CD4-positive, alpha-beta T cell treated with Interleukin-21 for 1 hour (primary cell): ENCODE measurements at places on chromosomes 13 and 19.

- DNase-seq = peak; percentile 46
Measured at GRCh38 chr19:49847731-49848696, 2.9 kb upstream of the PTOV1 start.

DNA sequence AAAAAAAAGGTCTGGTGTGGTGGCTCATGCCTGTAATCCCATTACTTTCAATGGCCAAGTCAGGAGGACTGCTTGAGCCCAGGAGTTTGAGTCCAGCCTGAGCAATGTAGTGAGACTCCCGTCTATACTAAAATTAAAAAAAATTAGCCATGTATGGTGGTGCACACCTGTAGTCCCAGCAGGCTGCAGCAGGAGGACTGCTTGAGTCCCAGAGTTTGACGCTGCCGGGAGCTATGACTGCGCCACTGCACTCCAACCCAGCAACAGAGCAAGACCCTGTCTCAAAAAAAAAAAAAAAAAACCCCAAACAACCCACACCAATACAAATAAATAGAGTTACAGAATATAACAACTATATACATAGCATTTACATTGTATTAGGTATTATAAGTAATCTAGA is 65.7 kb downstream of the MICU2 start:
- DNase-seq = no peak

DNA sequence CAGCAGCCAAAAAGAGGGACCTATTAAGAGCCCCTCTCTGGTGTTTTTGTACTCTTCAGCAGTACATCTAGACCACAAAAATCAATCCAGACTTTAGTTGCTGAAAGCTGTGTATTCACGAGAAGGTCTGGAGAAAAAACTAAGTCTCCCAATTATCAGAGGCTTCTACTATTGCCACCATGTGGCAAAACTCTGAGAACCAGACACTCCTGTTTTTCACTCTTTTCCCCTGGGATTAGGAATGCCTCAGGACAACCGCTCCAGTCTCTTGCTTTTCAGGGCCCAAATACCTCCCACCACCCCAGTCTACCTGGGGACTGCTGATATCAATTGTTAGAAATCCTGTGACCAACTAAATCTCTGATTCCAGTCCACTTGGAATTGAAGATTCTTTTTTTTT is 30.1 kb upstream of the OBI1 start:
- no peak for DNase-seq

GRCh38 chr13:106173346-106173745 is 362.1 kb downstream of the EFNB2 start:
- no peak for DNase-seq

GRCh38 chr19:15282311-15282705 is 50.0 kb downstream of the BRD4 start:
- DNase-seq = no peak

- DNase-seq = no peak
Measured at GRCh38 chr13:89150362-89150761, 1479.2 kb downstream of the SLITRK5 start.

DNA sequence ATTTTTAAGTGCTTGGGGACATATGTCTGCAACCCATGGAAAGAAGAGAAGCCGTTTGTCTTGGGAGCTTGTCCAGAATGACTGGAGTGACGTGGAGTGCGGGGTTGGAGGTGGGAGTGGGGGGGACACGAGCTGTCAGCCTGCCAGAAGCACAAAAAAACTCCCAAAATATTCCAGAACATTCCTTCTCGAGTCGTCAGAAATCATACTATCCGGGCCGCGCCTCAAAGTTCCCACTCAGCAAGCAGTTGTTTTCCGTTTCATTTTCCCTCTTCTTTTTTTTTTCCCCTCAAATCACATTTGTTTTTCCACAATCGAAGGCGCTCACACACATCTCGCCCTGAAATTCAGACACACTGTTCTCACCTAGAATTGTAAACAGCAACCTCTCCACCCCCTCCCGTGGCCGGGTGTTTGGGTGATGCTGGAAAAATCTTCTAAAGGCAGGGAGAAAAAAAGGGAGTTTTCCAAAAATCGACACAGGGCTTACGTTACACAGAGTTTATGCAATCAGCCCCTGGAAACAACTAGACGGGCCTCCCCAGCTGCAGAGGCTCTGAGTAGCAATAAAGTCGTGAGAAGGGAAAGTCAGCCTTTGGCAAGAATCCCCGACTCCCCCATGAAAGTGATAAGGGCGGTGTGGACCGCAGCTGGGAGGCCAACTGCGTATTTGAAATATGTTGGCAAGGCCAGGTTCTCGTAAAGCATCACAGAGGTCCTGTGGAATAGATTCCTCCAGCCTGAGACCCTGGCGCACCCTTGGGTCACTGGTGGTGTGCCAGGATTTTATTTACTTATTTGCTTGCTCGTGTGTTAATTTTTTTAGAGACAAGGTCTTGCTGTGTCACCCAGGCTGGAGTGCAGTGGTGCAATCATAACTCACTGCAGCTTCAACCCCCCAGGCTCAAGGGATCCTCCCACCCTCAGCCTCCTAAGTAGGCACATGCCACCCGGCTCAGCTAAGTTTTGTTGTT is 31.2 kb upstream of the KLF2 start:
- no peak for DNase-seq

DNA sequence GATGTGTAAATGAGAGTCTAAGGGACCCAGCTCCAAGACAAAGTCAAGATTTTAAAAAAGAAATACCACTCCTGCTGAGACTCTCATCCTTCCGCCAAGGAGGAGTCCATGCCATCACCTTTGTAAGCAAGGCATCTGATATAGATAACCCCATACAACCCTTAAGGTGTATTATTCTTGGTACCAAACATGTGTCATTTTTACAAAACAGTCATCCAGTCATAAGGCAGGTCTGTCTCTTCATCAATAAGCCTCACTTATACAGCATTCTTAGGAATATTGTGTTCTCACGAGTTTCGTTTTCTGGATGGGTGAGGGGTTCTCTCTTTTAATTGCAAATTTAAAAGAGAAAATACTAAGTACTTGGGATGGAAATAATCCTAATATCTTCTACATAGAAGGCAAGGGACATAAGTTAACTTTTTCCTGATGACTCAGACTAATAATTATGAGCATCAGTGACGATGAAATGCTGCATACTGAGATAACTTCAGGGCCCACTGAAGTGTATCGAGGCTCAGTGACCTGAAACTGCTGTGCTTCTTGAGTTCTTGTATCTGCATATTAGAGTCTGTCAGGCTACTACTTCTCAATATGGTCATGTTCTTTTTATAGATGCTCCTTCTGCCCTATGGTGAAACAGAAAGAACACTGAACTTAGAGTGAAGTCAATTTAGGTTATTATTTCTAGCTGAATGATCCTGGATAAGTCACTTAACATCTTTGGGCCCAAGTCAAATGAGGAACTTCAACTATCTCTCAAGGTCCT is 166.6 kb downstream of the KLF12 start:
- no peak for DNase-seq

GRCh38 chr13:43411211-43411610 is 375.6 kb downstream of the ENOX1 start:
- DNase-seq = no peak

DNA sequence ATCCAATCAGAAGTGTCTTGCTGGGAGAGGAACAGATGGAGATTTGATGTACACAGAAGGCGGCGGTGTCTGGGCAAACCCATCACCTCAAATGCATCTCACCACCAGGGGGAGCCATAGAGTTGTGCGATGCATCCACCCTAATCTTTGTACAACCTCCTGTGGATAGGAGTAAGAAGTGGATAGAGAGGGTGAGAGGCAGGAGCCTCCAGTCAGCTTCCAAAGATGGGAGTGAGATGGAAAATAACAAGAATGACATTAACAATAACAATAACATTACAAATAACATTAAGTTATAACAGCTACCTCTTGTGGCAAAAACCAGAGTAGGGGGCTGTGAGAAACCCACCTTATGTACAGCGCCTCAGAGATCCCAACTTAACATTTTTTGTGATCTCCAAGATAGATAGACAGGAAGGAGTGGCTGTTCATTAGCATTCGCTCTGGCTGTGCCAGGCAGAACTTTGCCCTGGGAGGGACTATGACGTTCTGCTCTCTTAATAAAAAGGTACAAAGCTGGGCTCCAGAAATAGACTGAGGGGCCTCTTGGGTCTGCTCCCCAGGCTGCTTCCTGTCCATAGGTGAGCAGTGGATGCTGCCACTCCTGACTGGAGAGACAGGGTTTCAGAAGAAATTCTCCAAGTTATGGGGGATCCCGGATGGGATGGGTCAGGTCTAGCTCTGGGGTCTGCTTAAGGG is 5.2 kb upstream of the CEACAM18 start:
- DNase-seq = peak; percentile 71

DNA sequence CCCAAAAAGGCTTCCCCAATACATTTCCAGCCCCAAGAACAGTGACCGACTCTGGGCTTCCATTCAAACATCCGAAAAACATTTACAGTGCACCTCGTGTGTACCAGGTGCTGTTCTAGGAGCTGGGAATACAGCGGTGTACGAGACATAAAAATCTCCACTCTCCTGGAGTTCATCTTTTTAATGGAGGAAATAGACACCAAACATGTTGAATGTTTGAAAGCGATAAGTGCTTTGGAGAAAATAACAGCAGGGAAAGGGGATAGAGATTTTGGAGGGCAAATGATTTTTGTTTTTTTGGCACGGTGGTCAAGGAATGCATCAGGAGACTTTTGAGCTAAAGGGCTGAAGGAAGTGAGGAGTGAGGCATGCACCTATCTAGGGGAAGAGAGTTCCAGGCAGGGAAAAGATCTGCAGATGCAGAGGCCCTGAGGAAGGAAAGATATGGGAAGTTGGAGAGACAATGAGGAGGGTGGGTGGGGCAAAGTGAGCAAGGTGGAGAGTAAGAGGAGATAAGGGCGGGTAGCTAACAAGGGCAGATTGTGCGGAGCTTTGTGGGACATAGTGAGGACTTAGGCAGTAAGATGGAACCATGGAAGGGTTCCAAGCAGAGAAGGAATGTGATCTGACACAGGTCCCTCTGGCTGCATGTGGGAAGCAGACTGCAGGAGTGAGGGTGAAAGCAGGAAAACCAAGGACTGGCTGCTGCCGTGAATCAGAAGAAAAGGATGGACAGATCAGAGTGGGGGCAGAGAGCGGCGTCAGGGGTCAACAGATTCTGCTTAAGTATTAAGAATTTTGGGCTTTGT is 703 bp upstream of the FBL start:
- no peak for DNase-seq

GRCh38 chr19:39410017-39410830 is 2.2 kb upstream of the PLEKHG2 start:
- DNase-seq = peak; percentile 74

DNA sequence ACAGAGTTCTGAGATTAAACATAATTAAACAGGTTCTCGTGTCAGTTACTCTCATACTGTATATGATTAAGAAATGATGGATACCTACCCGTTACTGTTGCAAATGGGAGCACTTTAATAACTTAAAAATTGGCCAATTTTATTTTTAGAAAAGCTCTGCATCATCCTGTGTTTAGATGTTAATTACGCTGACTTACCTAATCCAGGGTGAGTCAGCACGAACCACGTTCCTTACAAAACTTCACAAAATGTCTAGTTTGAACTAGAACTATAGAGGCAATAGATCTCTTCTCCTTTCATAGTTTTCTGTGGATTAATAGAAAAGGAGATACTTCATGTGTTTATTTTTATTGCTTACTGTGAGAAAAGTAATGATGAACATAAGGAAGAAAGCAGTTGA is 363.9 kb downstream of the MYO16 start:
- no peak for DNase-seq

DNA sequence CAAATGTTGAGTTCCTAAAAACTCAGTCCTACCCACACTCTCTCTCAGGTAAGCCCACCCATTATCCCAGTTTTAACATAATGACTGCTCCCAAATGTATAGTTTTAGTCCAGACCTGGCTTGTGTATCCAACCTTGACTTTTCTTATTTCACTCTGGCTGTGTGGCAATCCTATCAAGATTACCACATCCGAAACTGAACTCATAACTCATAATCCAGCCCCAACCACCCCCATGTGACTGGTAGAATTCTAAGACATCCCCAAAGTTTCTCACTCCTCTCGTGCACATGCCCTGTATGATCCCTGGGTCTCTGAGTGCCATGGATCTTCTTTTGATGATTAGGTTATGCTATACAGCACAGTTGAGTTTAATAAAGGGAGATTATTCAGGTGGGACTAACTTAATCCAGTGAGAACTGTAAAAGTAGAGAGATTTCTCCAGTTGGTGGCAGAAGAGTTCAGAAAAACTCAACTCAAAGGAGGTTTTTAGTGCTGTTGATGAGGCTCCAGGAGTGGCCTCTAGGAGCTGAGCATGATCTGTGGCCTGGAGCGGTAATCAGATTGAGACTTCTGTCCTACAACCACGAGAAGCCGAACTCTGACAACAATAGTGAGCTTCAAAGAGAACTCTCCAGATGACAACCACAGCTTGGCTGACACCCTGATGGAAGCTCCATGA is 413.4 kb downstream of the ZNF536 start:
- no peak for DNase-seq

GRCh38 chr13:42548731-42549551 is 25.0 kb upstream of the TNFSF11 start:
- peak; percentile 22 for DNase-seq

GRCh38 chr19:489418-490196 is 6.7 kb upstream of the MADCAM1 start:
- DNase-seq = no peak

DNA sequence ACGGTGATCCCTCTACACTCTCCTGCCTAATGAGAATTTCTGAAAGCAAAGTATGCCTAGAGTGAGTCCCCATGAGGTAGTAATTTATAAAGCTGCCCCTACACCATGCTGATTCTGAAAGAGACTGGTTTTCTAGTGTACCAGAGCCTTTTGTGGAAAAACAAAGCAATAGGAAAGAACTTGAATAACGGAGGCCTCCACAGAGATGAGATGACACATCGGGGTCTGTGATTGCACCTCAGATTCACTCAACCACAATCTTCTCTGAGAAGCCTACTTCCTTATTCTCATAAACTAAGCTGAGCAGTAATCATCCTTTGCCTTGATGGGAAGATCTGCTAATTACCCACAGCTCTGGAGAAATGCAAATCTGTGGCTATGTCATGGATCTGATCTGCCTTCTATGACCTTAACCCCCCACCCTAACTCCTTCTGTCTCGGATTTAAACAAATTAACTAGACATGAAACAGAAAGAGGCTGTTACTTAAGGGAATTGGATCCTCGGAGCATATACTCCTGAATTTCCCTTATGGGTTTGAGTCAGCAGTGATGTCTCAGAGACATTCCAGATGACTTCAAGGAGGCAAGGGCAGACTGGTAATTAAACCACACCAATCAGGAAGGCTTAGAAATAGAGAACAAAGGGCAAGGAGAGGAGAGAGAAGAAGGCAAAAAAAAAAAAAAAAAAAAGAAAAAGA is 128.0 kb downstream of the DCT start:
- DNase-seq = no peak

GRCh38 chr13:26719356-26719945 is 41.1 kb downstream of the GPR12 start:
- peak; percentile 13 for DNase-seq
